ENCODE measurements at places on chromosomes 1 and 21. TPM values are rescaled to one million over a fixed set of nuclear protein-coding genes. Genes with fewer than 3 reads are reported as not detected.
A peak's percentile ranks its signal among the peaks of the same experiment; 100 is the strongest.

- DNase-seq = no peak
Measured at GRCh38 chr1:172970186-172970585, 80.6 kb downstream of the TNFSF18 start.

Gene PYHIN1
- not detected for polyA plus RNA-seq

DNA sequence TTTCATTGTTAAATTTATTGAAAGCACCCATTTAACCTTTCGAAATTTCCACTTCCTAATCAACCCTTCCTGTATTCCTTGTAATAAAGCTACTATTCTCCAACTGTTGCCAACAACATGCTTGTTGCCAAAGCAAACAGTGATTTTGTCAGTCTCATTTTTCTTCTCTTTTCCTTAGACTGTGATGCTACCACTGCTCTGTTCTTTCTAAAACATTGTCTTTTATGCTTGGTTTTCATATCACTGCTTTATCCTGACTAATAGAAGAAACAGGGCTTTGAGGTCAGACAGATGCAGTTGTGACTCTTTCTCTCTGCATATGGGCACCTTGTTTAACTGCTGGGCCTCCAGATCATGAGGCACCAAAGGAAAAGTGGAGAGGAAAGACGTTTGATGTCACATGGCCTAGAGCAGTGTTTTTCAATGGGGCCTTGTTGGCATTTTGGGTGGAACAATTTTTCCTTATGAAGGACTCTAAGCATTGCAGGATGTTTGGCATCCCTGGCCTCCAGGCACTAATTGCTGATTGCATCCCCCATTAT lies 56.1 kb downstream of the HMCN1 start:
- no peak for DNase-seq

DNA sequence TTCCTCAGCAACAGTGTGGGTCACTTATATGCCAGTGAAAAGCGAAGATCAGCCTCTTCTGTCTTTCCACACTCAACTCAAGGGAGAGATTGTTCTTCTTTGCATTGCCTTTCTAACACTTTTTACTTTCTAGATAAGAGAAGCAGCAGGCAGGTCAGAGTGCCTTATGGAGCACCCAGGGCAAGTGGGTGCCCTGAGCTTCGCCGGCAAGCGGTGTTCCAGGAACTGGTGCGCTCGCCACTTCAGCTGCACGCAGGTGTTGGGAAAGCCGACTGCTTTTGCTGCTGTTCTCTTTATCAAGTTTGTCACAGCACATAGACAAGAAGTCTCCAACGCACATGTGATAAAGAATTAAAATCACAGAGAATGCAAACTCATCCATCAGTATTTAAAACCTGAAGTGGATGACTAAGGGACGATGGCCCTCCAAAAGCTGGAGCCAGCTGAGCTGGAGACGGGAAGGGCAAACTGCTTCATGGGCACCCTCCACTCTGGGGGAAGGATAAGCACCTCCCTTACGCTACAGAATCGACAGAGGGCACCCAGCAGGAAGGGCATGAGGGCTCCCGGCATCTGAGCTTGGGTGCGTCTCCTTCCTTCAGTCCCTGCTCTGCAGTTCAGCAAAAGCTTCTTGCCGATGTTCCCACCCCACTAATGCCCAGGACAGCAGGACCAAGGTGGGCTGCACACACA lies 20.7 kb downstream of the UBE2G2 start:
- no peak for DNase-seq

Gene SAMD11
- polyA plus RNA-seq = 4.9 TPM

DNA sequence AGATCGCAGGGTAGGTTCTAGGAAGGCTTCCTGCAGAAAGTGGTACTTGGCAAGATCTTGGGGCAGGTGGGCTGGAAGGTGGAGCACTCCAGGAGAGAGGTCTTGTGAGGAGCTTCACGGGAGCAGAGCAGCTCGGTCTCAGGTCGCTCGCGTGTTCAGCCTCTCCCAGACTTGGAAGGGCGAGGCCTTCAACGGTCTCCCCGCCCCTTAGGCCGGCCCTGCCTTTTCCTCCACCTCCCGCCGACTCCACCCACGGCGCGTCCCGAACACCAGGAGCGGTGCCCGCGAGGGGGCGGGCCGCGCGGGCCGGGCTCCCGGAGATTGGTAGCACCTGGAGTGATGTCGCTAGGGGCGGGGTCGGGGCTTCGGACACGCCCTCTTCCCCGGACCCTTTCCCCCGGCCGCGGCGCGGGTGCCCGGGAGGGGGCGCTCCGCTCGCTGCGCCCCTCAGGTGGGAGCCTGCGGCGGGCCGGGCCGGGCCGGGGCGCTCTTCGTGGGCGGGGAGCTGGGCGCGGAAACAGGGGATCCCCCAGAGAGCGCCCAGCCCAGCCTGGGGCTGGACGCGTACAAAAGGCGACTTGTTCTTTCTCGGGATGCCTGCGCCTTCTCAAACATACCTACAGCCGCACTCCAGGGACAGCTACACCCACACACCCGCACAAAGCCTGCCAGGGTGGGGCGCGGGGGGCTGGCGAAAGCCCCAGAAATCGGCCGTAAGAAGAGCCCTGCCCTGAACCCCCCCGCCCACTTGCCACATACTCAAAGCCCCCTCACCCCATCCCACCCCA lies 35.5 kb downstream of the AHDC1 start:
- DNase-seq = peak; percentile 98

GRCh38 chr1:89986020-89986419 lies 8.9 kb upstream of the ZNF326 start:
- DNase-seq = no peak

Gene COL18A1
- polyA plus RNA-seq = 34.8 TPM

- no peak for DNase-seq
Measured at GRCh38 chr21:35849144-35849543, 211.2 kb downstream of the SETD4 start.

DNA sequence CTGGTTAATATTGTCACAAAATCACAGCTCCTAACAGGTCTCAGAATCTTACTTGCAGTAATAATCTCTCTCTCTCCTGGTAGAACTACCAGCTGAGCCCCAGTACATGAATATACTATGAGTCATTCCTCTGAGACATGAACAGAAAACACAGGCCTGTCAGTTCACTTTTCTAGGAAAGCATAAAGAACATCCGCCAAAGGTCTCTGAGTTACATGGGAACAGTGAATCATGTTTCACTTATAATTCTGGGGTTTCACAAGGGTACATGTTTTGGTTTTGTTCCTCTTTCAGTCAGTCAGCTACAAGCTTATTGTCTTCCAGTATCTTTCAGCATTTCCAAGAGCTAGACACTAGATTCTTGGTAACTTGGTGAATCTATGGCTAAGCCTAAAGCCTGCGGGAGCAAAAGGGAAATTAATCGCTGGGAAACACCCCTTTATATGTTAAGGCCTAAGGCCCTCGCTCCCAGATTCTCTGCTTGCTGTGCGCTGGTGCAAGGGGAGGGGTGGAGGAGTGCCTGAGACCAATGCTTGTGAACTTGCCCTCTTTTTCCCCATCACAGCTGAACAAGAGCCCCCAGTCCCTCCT lies 31.7 kb downstream of the IFNGR2 start:
- no peak for DNase-seq

- no peak for DNase-seq
Measured at GRCh38 chr1:56409112-56409691, 170.2 kb downstream of the PLPP3 start.

DNA sequence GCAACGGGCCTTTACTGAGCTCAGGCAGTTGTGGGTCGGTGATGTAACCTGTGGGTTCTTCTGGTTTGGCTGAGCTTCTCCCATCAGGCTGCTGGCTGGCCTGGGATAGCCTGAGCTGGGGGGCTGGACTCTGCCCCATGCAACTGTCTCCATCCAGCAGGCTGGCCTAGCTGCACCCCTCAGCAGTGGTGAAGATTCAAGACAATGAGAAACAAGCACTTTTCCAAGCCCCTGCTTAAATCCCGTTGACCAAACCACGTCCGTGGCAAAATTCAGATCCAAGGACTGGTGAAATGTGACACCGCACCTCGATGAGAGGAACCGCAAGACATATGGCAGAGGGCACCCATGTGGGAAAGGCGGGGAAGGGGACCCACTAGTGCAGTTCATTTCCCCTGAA lies 25.6 kb downstream of the PRSS38 start:
- no peak for DNase-seq

GRCh38 chr1:100474834-100475233 lies 63.1 kb upstream of the GPR88 start:
- DNase-seq = no peak

GRCh38 chr1:96845464-96845863 lies 123.9 kb downstream of the PTBP2 start:
- no peak for DNase-seq

DNA sequence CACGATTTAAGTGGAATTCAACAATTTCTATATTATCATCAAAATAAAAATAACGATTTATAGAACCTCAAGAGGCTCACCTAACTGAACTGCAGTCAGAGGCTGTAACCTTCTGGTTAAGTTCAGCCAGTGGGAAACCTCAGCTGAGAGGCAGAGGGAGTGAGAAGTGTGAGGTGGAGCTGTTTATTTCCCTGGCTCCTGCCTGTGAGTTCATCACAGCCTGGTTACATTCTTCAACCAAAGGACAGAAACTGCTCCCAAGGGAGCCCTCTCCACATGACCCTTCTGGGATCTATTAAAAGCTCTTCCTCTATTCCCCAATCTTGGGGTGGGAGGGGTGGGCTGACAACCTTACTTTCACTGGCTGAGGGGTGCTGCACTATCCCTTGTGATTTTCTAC lies 22.2 kb downstream of the DYNLT5 start:
- no peak for DNase-seq

DNA sequence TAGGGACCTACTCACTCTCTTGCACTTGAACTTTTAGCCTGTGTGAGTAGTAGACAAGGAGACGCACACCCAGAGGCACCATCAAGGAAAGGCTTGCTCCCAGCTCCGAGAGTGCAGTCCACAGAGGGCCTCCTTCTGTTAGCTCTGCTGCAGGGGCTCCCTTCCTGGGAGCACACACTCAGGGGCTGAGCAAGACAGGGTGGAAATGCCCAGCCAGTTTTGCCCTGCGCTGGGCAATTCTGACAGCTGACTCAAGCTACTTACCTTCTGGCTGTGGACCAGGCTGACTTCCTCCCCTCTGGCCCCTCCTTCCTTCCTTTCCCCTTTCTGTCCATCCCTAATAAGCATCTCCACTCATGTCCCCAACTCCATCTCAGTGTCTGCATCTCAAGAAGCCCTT lies 449.1 kb downstream of the PTPRU start:
- DNase-seq = no peak

- no peak for DNase-seq
Measured at GRCh38 chr1:205700865-205701401, 20.6 kb upstream of the SLC45A3 start.

- no peak for DNase-seq
Measured at GRCh38 chr1:21623410-21623961, 45.7 kb downstream of the RAP1GAP start.
